ENCODE measurements at places on chromosomes 16 and 17. TPM values are rescaled to one million over a fixed set of nuclear protein-coding genes. Genes with fewer than 3 reads are reported as not detected.
A peak's percentile ranks its signal among the peaks of the same experiment; 100 is the strongest.

GRCh38 chr17:71113347-71113746 lies 944.0 kb downstream of the KCNJ2 start:
- DNase-seq = no peak

- DNase-seq = no peak
These were observed 830 bp downstream of the SPACA3 start for GRCh38 chr17:32992321-32993033.

- peak; percentile 15 for DNase-seq
These were observed 49.9 kb upstream of the CDR2 start for GRCh38 chr16:22424161-22424937.

Gene RAB11FIP4
- polyA plus RNA-seq = 7.1 TPM

DNA sequence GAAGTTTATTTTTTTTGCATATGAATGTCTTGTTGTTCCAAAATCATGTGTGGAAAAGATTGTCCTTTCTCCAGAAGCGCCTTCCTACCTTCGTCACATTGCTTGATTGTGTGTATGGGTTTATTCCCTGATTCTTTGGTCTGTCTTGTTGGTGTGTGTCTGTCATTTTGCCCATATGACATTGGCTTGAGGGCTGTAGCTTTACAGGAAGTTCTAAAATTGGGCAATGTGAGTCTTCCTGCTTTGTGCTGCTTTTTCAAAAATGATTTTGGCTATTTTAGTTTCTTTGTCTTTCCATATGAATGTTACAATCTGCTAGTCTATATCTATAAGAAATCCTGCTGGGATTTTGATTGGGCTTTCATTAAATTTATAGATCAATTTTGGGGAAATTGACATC lies 217.2 kb downstream of the SNX29 start:
- no peak for DNase-seq

Gene C16orf92
- not detected for polyA plus RNA-seq

DNA sequence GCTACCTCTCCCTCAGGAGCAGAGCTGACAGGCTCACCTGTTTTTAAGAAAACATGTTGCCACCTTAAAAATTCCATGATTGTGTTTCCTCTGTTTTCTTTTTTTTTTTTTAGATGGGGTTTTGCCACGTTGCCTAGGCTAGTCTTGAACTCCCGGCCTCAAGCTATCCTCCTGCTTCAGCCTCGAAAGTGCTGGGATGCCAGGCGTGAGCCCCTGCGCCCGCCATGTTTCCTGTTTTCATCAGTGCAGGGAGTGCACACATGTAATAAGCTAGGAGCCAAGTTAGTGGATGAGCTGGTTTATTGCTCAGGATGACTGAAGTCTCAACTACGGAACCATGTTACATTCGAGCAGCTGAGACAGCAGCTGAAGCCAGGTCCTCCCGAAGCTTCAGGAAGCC lies 13.6 kb downstream of the MRM3 start:
- no peak for DNase-seq

DNA sequence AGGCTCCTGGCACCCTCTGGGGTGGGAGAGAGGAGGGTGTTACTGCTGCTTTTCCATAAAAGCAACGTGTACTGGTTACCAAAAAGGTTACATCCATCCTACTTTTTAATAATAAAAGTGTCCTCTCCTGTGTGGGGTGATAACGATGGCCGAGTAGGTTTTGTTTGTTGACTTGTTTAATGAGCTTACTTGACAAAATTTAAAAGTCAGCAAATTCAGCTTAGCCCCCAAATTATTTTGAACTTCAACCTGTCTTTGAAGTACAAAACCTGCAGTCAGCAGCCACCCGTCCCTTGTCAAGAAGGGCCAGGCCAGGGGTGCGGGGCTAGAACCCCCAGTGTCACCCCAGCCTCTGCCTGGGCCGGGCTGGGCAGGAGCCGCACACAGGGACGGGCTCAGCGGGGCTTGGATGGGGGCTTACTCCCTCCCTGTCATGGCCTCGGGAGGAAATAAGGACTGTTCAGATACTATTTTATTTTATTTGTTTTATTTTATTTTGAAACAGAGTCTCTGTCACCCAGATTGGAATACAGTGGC lies 103.9 kb upstream of the CHMP6 start:
- no peak for DNase-seq

DNA sequence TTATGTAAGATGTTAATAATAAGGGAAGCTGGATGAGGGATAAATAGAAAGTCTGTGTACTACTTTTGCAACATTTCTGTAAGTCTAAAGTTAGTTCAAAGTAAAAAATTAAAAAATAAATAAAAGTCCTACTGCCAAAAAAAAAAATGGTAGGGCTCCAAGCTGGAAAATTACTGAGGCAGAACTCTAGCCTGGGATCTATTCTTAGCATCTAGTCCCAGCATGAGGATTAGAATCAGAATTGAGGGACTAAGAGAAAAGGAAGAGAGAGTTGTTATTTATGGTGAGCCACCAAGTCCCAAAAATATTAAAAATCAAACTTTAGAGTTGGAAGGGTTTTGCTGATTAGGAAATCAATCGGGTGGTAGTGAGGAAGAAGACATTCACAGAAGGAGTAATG lies 110.3 kb downstream of the CYB561 start:
- no peak for DNase-seq

DNA sequence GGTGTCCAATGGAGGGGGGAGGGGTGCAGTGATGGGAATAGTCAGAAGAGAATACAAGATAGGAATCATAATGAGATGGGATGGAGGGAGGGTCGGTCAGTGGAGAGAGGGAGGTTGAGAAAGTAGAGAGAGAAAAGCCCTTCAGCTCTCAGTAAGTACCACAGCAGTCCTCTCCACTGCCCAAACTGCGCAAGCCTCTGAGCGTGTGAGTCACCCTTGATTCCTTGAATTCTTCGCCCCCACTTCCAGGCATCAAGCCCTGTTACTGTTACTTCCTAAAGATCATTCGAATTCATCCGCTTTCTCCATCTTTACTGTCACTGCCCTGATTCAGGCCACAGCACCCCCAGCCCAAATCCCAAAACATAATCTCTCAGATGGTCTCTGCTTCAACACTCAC lies 2.5 kb downstream of the GUCY2D start:
- DNase-seq = no peak

Gene KRT32
- not detected for polyA plus RNA-seq

Gene ATP2C2
- polyA plus RNA-seq = 15.8 TPM

Measured in right lung (tissue), 10 donors.